ENCODE measurements at places on chromosomes 6 and 20.

GRCh38 chr20:63923651-63924050 is 28.7 kb downstream of the DNAJC5 start:
- DNase-seq: no peak

GRCh38 chr20:57620274-57620990 is at the start of gene ZBP1:
Gene ZBP1, minus strand, starts transcription at chr20:57620426. Its CDS starts 131 bp downstream, at chr20:57620295.
- no peak for DNase-seq

- no peak for DNase-seq
These were observed 652.2 kb downstream of the QKI start for GRCh38 chr6:164066766-164067165.

DNA sequence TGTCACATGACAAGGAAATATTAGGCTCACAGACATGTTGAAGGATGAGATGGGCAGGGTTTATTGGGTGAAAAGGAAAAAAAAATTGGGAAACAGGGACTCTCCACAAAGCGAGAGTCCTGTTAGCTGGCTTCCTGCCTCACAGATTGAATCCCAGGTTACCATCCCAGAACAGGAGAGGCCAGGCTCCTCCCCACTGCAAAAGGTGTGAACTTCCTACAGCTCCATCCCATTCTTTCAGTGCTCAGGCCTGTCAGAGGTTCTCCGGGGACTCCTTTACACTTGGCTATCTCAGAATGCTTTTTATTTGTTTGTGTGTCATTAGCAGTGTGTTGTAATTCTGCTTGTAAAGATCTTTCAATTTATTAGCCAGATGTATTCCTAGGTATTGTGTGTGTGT is 115.1 kb downstream of the ADTRP start:
- no peak for DNase-seq

DNA sequence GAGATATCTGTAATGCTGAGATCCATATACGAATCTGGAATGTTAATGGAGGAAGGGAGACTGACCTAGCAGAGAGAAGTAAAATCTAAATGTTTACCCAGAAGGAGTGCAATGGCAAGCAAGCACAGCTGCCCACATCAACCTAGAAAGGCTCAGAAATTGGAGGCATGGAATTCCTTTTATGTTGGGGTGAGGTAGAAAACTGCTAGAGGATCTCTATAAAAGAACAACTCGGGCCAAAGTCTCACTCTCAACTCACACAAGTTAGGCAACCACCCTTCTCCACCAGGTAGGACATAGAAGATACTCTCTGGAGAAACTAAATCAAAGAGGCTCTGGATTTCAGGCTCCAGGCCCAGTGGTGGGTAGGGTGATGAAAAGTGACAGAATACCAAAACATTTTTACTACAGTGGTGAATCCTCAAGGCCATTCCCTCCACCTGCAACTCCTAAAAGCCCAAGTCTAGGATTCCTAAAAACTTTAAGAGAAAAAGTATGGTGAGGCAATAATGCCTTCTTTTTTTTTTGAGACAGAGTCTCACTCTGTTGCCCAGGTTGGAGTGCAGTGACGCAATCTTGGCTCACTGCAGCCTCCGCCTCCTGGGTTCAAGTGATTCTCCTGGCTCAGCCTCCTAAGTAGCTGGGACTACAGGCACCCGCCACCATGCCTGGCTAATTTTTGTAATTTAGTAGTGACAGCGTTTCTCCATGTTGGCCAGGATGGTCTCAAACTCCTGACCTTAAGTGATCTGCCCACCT is 9.5 kb upstream of the ADGRG6 start:
- no peak for DNase-seq

GRCh38 chr6:157976345-157977175 is 5.1 kb upstream of the SYNJ2 start:
- DNase-seq: no peak

DNA sequence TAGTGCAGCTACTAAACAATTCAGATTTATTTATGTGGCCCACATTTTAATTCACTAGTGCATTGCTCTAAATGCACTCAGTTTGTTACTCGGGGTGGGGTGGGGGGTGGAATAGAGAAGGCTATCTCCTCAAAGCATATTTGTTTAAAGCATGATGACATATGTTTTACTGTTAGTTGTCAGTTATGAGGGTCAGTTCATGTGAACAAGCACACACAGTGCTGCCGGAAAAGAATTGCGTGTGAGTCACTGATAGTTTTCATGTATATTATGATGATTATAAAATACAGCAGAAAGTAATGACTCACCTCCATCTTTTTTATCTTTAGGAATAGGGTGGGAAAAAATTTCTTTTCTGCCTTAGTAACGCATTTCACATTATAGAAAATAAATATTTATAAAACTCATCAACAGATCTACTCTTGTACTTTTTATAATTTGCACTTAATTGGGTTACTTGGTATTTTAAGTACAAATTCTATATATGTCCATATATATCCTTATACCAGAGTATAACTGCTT is 42.2 kb upstream of the STXBP5 start:
- DNase-seq: no peak

DNA sequence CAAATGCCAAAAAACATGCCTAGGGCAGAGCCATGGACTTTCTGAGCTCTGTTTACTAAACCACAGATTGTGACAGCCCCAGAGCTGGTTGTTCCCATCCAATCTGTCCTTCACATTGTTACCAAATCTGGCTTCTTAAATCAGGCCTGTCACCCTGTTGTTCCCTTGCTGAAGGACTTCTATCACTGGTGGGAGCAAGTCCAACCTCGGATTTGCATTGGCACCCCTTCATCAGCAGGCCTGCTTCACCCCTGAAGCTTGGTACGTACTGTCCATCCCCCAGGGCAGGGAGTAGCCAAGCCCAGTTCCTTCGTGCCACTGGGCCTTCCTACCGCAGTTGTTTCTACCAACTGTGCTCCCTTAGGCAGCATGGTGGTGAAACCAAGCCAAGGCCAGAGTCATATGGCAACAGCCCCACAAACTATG is 357.3 kb upstream of the JARID2 start:
- no peak for DNase-seq

GRCh38 chr6:105188251-105188650 is 8.4 kb upstream of the POPDC3 start:
- no peak for DNase-seq

DNA sequence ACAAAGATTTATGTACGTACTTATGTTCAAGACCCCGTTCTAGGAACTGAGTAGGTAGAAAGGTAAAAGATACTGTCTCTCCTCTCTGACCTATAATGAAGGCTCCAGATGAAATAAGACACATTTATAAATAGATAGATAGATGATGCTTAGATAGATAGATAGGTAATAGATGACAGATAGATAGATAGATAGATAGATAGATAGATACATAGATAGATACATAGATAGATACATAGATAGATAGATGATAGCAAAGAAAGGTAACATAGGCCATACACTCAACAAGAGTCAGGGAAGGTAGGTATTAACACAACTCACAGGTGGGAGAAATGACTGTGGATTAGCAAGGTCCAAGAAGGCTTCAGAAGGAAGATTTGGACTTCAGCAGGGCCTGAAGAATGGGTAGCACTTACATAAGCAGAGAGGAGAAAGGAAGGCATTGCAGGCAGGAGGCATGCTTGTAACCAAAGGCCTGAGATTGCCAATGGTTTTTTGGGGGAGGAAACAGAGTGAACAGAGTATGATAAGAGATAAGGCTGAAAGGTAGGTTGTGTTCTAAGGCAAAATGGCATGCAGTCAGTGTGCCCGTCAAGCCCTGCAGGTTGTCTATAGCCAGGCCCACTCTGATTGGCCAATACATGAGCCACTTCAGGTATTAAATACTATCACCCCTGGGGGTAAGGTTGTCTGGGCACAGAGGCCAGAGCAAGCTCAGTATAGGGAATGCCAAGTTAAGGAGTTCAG is 7.7 kb upstream of the MYB start:
- no peak for DNase-seq

GRCh38 chr6:97438011-97438671 is 155.1 kb upstream of the MMS22L start:
- DNase-seq: no peak

GRCh38 chr6:155894758-155895157 is 439.1 kb upstream of the NOX3 start:
- no peak for DNase-seq

DNA sequence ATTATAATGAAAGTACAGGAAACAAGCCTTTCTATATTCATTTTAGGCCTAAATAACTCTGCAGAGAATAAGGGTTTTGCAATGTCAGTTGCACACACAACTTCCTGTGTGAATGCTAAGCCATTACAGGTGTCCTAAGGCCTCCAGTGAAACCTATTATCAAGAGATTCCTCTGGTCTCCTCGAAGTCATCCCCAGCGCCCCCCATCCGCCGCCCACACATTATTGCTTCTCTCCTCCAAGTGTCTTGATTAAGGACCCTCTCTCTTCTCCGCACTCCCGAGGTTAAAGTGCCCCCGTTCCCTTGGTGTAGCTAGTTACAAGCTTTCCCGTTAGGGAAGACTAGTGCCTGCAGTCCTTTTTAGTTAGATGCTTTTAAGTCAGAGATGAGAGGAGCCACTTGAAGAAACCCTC is 1.3 kb downstream of the HIVEP2 start:
- peak; percentile 27 for DNase-seq

GRCh38 chr6:107627969-107628368 is 138.1 kb downstream of the SOBP start:
- DNase-seq: no peak

GRCh38 chr20:62628691-62629090 is 13.6 kb upstream of the SLCO4A1 start:
- no peak for DNase-seq

DNA sequence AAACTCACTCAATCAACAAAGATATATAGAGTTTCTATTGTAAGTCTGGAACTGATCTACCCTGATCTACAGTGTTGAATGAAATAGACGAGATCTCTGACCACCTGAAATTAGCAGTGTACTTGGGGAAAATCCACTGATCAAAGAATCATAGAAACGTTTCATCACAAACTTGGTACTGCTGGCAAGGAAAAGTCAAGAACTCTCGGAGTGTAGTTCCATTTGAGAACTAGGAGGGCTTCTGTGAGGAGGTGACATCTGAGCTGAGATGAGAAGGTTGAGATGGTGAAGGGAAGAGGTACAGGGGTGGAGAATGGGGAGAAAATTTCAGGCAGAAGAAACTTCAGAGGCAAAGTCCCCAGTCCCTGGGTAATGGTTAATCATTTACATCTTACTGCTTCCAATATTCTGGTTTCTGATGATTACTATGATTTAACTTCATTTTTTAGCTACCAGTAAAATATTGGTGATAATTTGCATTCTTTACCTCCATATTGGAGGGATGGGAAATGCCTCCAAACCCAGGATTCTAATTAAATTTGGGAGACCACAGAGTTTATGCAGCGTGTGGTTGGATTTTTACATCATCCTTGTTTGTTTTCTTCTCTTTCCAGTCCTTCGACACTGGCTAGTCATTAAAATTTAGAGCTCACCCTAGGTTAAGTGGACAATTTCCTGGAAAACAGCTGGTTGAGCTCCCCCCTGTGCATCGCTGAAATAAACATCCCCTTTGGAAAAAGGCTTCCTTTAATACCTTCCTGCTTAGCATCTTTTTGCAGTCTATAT is 191.9 kb downstream of the BCAS1 start:
- no peak for DNase-seq

GRCh38 chr6:45036103-45036502 is 292.0 kb upstream of the RUNX2 start:
- no peak for DNase-seq

- no peak for DNase-seq
These were observed 828 bp downstream of the ASCC3 start for GRCh38 chr6:100880149-100880852.

DNA sequence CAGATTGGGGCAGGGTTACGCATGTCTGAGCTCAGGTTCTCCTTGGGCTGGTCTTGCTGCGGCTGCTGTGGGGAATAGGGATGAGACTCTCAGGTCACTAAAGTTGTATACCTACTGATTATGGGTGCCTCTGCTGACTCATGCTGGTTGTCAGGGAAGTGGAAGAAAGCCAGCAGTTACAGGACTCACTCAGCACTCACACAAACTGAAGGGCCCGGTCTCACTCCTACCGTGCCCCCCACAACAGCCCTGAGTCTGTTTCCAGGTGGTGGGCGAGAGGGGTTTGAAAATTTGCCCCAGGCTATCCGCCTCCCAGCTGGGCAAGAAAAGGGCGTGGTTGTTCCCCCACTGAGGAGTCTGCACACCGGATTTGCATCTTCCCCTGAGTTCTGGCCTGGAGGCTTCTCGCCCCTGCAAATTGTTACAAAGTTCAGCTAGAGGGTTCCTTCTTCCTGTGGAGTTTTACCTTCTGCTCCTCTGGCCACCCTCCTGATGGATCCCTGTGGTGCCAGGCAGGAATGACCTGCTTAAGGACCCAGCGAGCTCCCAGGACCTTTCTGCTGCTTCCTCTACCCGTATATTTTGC is 659.2 kb downstream of the HDGFL1 start:
- DNase-seq: no peak

DNA sequence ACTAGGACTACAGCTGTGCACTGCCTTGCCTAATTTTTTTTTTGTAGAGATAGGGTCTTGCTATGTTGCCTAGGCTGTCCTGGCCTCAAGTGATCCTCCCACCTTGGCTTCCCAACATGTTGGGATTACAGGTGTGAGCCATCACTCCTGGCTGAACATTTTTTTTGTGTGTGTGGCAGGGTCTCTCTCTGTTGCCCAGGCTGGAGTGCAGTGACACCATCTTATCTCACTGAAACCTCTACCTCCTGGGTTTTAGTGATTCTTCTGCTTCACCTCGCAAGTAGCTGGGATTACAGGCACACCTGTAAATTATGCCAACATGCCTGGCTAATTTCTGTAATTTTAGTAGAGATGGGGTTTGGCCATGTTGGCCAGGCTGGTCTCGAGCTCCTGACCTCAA is 25.3 kb downstream of the PANK2 start:
- no peak for DNase-seq

- no peak for DNase-seq
These were observed 44.2 kb upstream of the TMEM217 start for GRCh38 chr6:37302086-37302686.

DNA sequence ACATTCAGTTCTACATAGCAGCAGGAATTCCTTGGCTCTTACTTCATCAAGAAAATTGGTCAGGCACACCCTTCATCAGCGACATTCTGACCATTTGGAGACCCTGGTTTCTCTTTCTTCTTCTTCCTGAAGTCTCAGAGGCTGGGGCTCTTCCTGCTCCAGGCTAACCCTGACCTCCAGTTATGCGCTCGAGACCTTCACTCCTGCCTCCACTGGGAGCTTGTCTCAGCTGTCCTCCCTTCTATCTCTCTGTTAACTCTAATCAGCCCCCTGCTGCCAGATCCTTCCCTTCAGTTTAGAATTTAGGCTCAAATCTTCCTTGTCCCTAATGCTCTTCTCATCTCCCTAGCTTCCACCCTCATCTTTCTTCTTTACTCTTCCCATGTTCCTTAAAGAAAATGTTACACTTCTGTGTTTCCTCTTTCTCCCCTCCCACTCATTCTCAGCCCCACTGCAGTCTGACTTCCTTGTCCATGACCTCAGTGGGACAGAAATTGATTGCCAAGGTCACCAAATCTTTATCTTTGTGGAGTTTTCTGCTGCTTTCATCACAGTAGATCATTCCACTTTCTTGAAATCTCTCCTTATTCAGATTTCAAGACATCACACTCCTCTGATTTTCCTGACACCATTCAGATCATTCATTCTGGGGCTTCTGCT is 8.4 kb upstream of the HLA-DOA start:
- DNase-seq: no peak
